ENCODE measurements at places on chromosomes 1 and 21. TPM values are rescaled to one million over a fixed set of nuclear protein-coding genes. Genes with fewer than 3 reads are reported as not detected.
A peak's percentile ranks its signal among the peaks of the same experiment; 100 is the strongest.

DNA sequence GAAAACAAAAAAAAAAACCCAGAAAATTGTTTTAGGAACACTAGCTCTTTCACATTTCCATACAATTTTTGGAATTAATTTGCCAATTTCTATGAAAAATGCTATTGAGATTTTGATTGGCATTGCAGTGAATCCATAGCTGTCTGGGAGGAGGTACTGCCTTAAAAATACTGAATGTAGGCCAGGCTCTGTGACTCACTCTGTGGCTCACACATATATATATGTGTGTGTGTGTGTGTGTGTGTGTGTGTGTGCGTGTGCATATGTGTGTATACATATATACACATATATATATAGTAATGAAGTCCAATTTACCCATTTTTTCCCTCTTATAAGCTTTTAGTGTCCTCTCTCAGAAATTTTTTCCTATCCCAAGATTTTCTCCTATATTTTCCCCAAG is 214.2 kb upstream of the DMRTA2 start:
- H3K27me3 ChIP-seq: no peaks in the 10 kb centered on the region
- H3K4me1 ChIP-seq: no peaks in the 10 kb centered on the region
- no peak overlapping the region for H3K27ac ChIP-seq
- no peak overlapping the region for H3K4me3 ChIP-seq

DNA sequence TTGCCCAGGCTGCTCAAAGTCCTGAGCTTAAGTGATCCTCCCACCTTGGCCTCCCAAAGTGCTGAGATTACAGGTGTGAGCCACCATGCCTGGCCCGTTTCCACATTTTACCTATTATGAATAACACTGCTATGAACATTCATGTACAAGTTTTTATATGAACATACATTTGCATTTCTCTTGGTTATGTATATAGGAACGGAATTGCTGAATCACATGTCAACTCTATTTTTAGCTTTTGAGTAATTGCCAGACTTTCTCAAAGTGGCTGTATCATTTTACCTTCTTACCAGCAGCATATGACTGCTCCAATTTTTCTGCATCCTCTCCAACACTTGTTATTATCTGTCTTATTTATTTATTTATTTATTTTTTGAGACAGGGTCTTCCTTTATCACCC is 2.7 kb downstream of the SPATA21 start:
- no peak for DNase-seq
- H3K27me3 ChIP-seq: no peaks in the 10 kb centered on the region
- H3K36me3 ChIP-seq: no peaks in the 10 kb centered on the region
- H3K4me1 ChIP-seq: no peaks in the 10 kb centered on the region

GRCh38 chr21:14070049-14070893 is 140.5 kb downstream of the LIPI start:
- H3K4me1 ChIP-seq: no peaks in the 10 kb centered on the region
- H3K27me3 ChIP-seq: no peaks in the 10 kb centered on the region
- H3K36me3 ChIP-seq: no peaks in the 10 kb centered on the region
- H3K27ac ChIP-seq: no peak overlapping the region
- H3K4me3 ChIP-seq: no peak overlapping the region

The ZC3H11A gene
- total RNA-seq: 76.8 TPM

DNA sequence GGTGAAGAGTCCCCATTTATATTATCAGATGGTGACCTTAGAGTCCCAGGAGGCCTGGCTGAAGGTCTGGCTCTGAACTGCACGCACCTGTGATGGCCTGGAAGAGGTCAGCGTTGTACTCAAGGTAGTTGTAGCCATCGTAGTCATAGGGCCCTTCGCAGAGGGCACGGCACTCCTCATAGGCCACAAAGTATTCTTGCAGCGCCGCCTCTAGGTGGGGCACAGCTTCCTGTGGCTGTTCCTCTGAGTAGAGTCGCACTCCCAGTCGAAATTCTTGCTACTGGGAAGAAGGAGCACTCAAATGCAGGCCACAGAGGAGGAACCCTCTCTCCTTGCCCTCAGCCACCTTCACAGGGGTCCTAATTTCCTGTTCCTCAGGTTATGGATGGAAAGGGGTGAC is 7.7 kb downstream of the P3H1 start:
- H3K27ac ChIP-seq: no peak overlapping the region
- H3K27me3 ChIP-seq: no peaks in the 10 kb centered on the region
- no peaks in the 10 kb centered on the region for H3K4me1 ChIP-seq
- peaks cover 38% of the 10 kb centered on the region for H3K36me3 ChIP-seq

DNA sequence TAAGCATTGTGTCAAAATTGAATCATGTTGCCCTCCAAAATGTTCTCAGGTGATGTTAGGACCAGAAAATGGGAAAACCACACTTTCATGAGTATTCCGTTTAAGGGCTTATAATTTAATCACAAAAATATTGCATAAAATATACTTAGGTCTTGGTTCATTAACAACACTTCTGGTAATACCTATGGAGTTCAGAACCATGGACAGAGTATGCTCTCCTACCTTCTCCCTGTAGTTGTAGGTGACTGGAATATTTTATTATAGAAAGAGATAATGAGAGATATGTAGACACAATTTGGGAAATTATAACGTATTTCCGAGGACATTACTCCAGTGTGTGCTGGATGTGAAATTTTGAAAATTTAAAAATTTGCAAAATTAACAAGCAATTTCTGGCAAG is 232.5 kb downstream of the NCAM2 start:
- H3K27ac ChIP-seq: no peak overlapping the region
- no peak overlapping the region for H3K4me3 ChIP-seq
- H3K4me1 ChIP-seq: no peaks in the 10 kb centered on the region

DNA sequence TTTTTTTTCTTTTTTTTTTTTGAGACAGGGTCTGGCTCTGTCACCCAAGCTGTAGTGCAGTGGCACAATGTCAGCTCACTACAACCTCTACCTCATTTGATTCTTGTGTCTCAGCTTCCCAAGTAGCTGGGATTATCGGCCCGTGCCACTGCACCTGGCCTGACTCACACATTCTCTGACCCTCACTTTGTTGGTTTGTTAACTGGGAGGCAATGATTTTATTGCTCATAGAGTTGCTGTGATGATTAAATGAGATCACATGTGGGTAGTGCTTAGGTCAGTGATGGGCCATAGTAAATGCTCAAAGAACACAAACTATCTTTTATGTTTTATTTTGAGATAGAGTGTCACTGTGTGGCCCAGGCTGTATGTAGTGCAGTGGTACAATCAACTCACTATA is 47.3 kb upstream of the SSBP3 start:
- no peaks in the 10 kb centered on the region for H3K4me1 ChIP-seq
- no peak for DNase-seq
- no peak overlapping the region for H3K4me3 ChIP-seq
- H3K36me3 ChIP-seq: no peaks in the 10 kb centered on the region
- no peak overlapping the region for H3K27ac ChIP-seq

The AVPR1B gene
- total RNA-seq: not detected

- DNase-seq: no peak
- H3K36me3 ChIP-seq: peaks cover 6% of the 10 kb centered on the region
- no peaks in the 10 kb centered on the region for H3K27me3 ChIP-seq
- H3K4me3 ChIP-seq: no peak overlapping the region
- H3K27ac ChIP-seq: no peak overlapping the region
Measured at GRCh38 chr1:59687081-59687480, 127.7 kb upstream of the HOOK1 start.

DNA sequence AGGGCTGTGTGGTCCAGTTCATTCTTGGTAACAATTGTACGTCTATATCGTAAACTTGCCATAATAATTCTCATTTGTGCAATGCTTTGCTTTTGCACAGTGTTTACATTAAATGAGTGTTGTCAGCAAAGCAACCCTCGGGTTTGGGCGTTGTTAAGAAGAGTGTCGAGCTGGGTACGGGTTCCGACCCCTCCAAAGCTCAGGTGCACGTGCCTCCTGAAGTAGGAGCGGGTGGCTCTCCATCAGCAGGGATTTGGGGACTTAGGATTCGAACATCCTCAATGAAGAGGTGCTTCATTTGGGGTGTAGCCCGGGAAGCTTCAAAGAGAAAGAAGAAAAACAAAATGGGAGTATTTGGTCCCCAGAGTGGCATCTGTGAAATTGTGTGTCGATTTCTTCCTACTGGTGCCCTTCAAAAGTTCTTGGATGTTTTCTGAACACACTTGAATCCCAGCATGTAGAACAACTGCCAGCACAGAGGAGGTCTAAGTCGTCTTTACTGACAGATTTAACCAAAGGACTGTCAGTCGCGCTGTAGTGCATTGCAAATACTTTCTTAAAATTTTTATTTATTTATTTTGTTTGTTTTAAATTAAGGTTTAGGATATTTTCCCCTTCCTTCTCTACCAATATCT is 1.1 kb downstream of the TRIM58 start:
- no peak overlapping the region for H3K27ac ChIP-seq
- H3K4me1 ChIP-seq: peaks cover 2% of the 10 kb centered on the region
- H3K27me3 ChIP-seq: peaks cover 7% of the 10 kb centered on the region
- no peaks in the 10 kb centered on the region for H3K36me3 ChIP-seq
- no peak for DNase-seq
- H3K4me3 ChIP-seq: peak overlapping the region; percentile 41

DNA sequence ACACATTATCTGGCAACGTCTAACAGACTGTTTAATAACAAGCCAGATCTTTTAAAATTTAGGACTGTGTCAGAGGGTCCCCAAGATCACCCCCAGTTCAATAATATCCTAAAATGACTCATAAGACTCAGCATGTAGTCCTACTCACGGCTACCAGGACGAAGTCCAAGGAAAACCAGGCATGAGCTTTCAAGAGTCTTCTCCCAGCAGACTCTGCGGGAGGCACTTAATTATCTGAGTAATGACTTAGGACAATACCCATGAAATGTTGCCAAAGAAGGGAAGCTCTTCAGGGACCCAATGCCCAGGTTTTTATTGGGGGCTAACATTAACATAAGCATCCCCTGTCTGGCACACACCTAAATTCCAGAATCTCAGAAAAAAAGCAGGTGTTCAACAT is 7.0 kb downstream of the HFM1 start:
- no peaks in the 10 kb centered on the region for H3K27me3 ChIP-seq
- no peak for DNase-seq
- H3K36me3 ChIP-seq: no peaks in the 10 kb centered on the region
- H3K4me1 ChIP-seq: no peaks in the 10 kb centered on the region

DNA sequence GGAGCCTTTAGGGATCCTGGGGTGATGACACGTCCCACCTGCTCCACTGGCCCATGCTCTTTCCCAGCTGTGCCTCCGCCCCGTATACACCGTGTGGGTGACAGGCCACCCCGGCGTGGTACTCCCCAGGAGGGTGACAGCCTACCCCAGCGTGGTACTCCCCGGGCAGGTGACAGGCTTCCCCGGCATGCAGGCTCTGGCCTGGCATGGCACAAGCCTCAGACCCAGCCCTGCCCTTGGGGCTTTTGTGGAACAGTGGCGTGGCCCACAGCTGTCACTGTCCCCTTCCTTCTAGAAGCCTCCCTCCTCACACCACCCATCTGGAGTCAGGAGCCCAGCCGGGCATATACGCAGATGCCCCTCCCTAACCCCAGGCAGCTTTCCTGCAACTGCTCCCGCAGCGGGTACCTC is 4.7 kb upstream of the PFKL start:
- DNase-seq: no peak
- no peaks in the 10 kb centered on the region for H3K27me3 ChIP-seq
- H3K4me3 ChIP-seq: no peak overlapping the region
- peaks cover 14% of the 10 kb centered on the region for H3K4me1 ChIP-seq
- H3K27ac ChIP-seq: no peak overlapping the region
- H3K36me3 ChIP-seq: no peaks in the 10 kb centered on the region

DNA sequence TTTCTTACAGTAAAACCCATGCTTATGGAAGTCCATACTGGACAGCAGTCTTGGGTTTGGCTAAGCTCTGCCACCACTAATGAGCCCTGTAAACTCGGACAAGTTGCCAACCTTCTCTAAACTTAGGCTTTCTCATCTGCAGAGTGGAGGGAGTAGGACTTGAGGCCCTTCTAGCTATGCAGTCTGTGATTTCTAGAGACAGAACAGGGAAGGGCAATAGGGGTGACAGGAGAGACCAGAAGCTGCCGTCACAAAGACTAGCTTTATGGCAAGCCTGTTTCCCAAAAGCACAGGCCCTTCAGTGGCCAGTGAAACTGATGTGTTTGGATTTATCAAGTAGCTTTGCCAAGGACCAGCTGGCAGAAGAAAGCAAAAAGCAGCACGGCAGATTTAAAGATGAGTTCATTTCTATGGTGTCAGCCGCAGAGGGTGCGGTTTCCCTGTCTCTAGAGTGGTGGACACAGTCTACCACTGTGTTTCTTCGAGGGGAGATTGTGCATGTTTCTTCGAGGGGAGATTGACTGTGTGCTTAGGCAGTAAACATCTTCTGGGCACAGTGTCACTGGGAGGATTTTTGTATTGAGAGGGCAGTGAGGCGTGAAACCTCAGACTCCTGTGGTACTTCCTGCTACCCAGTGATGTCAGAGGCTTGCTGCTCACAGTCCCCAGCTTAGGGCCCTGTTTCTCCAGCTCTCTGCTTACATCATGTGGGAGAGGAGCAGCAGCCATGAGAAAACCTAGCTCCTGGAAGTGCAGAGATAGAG is 119.0 kb downstream of the ROR1 start:
- H3K27ac ChIP-seq: no peak overlapping the region
- no peak overlapping the region for H3K4me3 ChIP-seq
- no peaks in the 10 kb centered on the region for H3K36me3 ChIP-seq
- no peak for DNase-seq

DNA sequence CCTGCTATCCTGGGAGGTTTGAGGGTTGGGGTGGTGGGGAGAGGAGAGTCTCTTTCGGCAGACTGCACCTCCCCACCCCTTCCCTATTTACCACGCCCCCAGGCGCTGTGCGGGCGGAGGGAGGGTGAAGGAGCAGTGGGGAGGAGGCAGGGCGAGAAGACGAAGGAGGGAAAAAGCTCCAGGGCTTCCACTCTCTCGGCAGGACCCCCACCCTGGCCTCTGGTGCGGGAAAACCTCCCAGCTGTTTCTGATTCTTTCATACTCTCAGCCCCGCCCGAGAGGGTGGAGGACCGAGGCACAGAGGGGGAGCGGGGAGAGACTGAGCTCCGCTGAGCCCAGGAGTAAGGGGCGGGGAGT is 866 bp upstream of the WNT2B start:
- H3K4me1 ChIP-seq: peaks cover 17% of the 10 kb centered on the region
- no peaks in the 10 kb centered on the region for H3K36me3 ChIP-seq
- peaks cover 6% of the 10 kb centered on the region for H3K27me3 ChIP-seq
- H3K27ac ChIP-seq: no peak overlapping the region
- DNase-seq: no peak

The PLA2G2D gene
- total RNA-seq: 0.08 TPM

GRCh38 chr1:112957133-112957812 is 1.3 kb upstream of the SLC16A1 start:
- no peak for DNase-seq
- H3K4me3 ChIP-seq: peak overlapping the region; percentile 97
- H3K36me3 ChIP-seq: no peaks in the 10 kb centered on the region
- peaks cover 14% of the 10 kb centered on the region for H3K4me1 ChIP-seq

The SLC5A9 gene
- total RNA-seq: 6.5 TPM

DNA sequence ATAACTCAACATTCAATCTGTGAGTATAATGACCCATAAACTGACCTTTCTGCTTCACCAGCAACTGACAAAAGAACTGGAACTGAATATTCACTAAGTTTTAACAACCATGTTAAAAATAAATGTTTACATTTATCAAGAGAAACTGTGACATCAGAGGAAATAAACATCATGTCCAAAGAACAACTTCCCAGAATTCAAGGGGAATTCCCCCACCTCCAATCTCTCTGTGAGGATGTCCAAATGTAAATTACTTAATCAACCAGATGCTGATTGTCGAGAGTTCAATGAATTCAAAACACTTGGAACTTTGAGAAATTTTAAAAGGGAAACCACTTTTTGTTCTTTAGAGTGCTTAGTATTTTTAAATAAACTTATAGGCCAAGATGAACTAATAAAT is 365.6 kb upstream of the ADGRL2 start:
- no peaks in the 10 kb centered on the region for H3K36me3 ChIP-seq
- H3K4me1 ChIP-seq: no peaks in the 10 kb centered on the region
- no peaks in the 10 kb centered on the region for H3K27me3 ChIP-seq
- no peak overlapping the region for H3K27ac ChIP-seq
- DNase-seq: no peak

GRCh38 chr1:91846007-91846638 is 39.8 kb downstream of the TGFBR3 start:
- H3K27me3 ChIP-seq: no peaks in the 10 kb centered on the region
- H3K4me1 ChIP-seq: peaks cover 20% of the 10 kb centered on the region
- H3K27ac ChIP-seq: peak overlapping the region; percentile 51
- H3K36me3 ChIP-seq: no peaks in the 10 kb centered on the region
